Brain pericyte (primary cell): ENCODE measurements at places on chromosomes 4 and X.

GRCh38 chr4:112881842-112882241, 167.6 kb upstream of the ANK2 start:
- no peak for DNase-seq

GRCh38 chr4:80142394-80143306, 54.7 kb upstream of the PRDM8 start:
- DNase-seq: no peak

DNA sequence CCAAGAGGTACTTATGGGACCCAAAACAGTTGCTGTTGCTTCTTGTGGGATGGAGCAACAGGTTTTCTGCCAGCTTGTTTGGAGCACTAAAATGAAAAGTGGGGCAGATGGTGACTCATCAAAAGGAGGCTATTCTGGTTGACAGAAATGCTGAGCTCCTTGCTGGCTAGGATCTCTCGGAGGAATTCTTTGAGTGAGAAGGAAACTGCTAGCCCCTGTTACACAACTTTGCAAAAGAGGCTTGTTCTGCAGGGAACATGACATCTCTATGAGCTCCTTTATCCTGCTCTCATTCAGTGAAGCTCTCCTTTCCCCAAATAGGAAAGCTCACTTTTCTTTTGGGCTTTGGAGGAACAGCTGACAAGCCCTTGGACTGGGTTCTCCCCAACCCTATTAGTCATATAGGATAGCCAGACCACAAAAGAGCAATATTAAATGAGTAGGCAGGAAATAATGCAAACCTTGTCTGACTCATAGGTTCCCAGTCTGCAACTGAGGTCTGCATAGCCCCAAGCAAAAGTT, 108.3 kb downstream of the CDS1 start:
- DNase-seq: peak; percentile 55

DNA sequence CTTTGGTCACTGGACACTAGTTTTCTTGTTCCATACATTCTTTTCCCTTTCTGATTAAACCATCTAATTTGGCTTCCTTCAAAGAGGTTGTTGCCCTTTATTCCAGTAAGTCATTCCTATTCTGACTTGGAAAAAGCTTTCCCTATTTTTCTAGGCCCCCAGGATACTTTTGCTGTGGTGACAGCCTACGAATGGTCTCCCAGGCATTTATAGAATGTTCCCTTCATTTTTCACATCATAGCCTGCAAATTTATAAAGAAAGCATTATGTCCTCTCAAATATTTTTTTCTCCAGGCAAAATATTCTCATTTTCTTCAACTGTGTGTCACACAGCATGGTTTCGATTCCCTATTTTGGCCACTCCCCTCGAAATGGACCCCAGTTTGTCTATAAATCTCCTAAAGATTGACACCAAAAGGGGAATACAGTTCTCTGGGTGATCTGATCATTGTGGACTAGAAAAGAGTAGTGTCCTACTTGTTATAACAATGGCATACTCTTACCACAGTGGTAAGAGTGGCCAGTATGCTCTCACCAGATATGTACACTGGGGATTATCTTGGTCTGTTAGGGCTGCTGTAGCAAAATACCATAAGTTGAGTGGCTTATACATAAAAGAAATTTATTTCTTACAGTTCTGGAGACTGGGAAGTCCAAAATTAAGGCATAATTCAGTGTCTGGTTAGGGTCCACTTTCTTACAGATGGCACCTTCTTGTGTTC, 41.5 kb upstream of the BMP2K start:
- DNase-seq: no peak

- DNase-seq: no peak
Measured at GRCh38 chr4:119284876-119285780, 36.8 kb downstream of the FABP2 start.
